ENCODE measurements at places on chromosomes 2 and 18.

GRCh38 chr2:120596990-120597594, 138.6 kb upstream of the GLI2 start:
- no peak for DNase-seq

DNA sequence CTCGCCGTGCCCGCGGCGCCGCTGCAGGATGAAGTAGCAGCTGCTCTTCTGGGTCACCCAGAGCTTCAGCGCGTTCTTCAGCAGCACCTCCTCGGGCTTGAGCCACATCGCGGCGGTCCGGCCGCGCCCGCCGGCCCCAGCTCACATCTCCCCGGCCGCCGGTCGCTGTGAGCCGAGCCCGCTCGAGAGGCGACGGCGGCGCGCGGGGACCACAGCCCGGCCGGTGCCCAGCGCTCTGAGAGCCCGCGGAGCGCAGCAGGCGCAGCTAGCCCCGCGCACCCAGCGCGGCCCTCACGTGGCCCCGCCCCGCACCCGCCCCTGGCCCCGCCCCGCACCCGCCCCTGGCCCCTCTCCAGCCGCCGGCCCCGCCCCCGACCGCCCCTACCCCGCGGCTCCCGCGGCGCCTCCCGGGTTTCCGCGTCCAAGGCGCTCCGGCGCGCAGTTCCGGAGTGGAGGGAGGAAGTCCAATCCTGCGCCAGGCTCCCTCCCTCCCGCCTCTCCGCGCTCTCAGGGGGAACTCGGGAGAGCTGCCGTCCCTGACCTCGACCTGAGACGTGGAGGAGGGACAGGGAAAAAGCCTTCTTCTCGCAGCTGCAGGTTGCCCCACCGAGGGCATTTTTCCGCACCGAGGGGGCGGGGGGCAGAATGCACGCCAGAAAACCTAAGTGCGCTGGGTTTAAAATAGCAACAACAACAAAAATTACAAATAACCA, at the start of gene TBC1D8:
Gene TBC1D8, minus strand, starts transcription at position 237 of the 713 bp plus-strand sequence. Its CDS starts 129 bp downstream, at position 108.
- DNase-seq, result peak; percentile 55

GRCh38 chr18:600107-600506, 3.3 kb downstream of the CLUL1 start:
- DNase-seq, result no peak

DNA sequence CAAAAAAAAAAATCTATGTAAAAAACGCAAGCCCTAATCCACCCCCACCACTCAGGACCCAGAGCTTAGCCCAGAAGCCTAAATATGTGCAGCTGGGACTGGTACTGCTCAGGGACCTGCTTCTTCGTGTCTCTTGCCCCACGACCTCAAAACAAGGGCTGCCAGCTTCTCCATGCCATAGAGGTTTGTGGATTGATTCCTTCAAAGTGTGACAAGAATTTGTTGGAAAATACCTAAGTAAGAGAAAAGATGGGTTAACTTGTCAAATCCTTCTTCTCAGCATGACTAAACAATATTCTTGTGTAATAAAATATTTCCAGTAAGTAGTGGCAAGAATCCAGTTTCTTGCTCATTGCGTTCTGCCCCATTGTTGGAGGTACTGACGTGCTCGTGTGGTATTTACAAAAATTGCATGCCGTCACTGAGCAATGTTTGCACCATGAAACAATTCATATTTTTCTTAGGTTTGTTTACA, 825 bp upstream of the SCYGR1 start:
- no peak for DNase-seq

DNA sequence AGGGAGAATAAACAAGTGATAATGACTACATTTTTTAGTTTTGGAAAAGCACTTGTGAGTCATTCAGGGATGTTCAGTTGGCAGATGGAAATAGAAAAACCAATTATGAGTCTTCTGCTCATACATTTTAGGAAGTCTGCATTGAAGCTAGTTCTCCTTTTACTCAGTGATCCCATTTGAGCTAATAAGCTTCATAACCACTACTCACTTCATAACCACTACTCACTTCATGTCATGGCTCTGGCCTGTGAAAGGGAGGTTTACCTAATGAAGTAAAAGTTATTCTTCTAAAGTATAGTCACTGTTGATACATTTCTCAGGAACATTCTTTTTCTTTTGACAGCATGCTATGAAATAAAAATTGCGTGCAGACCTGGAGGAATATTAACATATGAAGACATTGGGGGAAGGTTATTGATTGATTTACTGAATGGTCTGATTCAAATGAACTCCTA, 948.7 kb downstream of the TSN start:
- no peak for DNase-seq
